ENCODE measurements at places on chromosomes 12 and 14. TPM values are rescaled to one million over a fixed set of nuclear protein-coding genes. Genes with fewer than 3 reads are reported as not detected.

The PMCH gene
- total RNA-seq = not detected

The KRT78 gene
- total RNA-seq = not detected

The IL26 gene
- total RNA-seq = not detected

The KRT3 gene
- not detected for total RNA-seq

The ATL1 gene
- total RNA-seq = 1.1 TPM

The ADIPOR2 gene
- total RNA-seq = 52.8 TPM

The P2RX4 gene
- 17.5 TPM for total RNA-seq

The PRR4 gene
- not detected for total RNA-seq

The SIX6 gene
- total RNA-seq = not detected

The COA8 gene
- total RNA-seq = 33.0 TPM

GRCh38 chr12:90969346-90969745 lies 14.4 kb upstream of the CCER1 start:
- DNase-seq = no peak

DNA sequence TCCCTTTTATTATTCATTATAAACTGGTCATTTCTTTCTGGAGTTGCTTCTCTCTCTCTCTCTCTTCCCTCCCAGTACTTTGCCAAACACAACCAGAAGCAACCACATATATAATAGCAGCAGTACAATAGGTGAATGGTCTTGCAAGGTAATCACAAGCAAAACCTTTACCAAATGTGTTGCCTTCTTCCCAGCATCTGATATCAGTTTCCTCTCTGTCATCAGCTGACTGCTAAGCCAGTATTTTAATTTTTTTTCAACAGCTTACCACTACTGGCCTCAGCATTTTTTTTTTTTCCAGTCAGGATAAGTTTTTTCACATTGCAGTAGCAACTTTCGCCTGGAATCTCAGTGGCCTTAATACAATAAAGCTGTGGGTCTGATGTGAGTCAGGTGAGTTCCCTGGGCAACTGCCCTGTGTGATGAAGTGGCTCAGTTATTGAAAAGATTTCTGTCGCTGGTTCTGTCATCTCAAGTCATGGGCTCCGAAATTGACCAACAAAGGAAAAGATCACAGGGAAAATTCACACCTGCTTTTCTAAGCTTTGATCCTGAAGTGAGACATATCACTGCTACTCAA lies 282.5 kb upstream of the AMIGO2 start:
- DNase-seq = no peak

DNA sequence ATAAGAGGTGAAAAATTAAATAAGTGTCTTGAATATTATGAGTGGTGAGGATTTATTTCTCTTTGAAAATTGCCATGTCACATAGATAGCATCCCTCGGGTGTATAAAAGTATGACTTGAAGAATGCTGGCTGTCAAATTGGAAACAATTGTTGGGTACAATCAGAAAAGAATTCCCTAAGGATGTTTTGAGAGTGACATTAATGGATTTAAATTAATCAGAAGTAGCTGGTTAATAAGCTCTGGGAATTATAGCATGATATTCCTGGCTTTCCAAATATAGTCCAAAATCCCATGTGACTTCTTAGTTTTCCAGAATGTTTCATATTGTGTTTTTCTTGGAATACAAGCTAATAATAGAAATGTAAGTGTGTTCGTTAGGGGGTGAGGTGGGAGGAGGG lies 196.5 kb downstream of the ANO4 start:
- DNase-seq = no peak

DNA sequence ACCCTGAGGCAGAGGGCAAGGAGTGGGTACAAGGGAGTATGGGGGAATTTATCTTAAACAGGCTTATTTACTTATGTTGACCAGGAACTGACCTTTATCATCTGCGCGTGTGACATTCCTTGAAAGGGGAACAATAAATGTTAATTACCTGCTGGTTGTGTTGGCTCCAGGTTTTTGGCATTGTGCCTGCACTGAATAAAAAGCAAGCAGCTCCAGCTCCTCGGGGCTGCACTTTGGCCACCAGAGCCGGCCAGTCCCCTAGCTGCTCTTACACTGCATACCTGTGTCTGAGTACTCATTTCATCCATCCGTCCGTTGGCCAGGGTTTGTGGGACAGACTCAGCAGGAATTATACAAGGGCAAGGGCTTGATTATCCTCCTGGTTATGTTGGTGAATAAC lies 68.8 kb upstream of the GTF2A1 start:
- no peak for DNase-seq

- DNase-seq = peak; percentile 87
These were observed 128.0 kb downstream of the NDUFA12 start for GRCh38 chr12:94875525-94875924.

DNA sequence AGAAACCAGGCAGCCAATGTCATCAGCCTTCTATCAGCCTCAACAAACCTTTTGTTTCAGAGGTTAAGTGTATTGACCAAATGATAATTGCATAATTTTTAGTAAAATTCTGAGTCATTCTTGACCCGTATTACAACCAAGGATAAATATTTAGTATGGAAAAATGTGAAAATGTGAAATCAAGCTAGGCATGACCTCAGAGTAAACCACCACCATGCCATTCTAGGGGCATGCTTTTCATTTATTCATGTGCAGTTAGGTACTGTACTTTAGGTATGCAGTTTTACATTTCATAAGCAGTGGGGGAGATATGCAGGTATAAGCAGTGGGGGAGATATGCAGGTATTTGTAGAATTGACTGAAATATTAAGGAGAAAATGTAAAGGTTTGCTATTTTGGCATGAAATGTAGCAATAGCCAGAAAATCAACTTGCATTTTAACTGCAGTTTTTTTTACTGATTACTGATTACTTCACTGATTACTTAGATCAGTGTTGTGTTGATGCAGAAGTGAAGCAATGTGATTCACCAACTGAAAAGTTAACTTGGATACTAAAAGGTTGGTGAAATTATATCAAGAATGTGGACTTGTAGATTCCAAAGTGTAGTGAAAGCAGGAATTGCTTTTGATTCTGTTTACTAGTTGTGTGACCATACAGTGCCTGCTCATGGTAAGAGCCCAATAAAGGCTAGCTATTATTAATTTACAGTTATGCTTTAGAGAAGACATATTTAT lies 184.2 kb downstream of the ESR2 start:
- no peak for DNase-seq

GRCh38 chr12:3727877-3728632 lies 24.9 kb downstream of the CRACR2A start:
- DNase-seq = no peak

- peak; percentile 45 for DNase-seq
These were observed 70.7 kb downstream of the RASSF8 start for GRCh38 chr12:26028953-26029735.

GRCh38 chr14:61570549-61571290 lies 124.6 kb upstream of the HIF1A start:
- no peak for DNase-seq

- no peak for DNase-seq
These were observed 1.2 kb downstream of the LMO3 start for GRCh38 chr12:16604596-16605252.

DNA sequence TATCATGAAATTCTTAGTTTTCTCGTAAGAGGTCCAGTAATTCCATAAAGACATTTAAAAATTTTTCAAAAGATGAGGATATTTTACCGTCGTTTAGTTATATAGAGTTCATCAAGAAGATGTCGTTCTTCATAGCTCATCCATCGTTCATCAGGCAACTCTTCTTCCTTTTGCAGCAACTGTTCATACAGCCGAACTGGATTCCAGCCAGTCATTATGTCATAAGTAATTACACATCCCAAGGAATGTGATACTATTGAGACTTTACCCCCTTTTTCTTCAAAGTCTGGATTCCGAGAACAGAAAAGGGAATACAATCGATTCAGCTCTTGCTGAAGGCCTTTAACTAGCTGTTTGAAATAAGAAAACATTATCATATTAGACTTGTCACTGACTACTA lies 90.3 kb downstream of the DDHD1 start:
- no peak for DNase-seq

- peak; percentile 53 for DNase-seq
These were observed 107.0 kb downstream of the ETV6 start for GRCh38 chr12:11756523-11756922.

DNA sequence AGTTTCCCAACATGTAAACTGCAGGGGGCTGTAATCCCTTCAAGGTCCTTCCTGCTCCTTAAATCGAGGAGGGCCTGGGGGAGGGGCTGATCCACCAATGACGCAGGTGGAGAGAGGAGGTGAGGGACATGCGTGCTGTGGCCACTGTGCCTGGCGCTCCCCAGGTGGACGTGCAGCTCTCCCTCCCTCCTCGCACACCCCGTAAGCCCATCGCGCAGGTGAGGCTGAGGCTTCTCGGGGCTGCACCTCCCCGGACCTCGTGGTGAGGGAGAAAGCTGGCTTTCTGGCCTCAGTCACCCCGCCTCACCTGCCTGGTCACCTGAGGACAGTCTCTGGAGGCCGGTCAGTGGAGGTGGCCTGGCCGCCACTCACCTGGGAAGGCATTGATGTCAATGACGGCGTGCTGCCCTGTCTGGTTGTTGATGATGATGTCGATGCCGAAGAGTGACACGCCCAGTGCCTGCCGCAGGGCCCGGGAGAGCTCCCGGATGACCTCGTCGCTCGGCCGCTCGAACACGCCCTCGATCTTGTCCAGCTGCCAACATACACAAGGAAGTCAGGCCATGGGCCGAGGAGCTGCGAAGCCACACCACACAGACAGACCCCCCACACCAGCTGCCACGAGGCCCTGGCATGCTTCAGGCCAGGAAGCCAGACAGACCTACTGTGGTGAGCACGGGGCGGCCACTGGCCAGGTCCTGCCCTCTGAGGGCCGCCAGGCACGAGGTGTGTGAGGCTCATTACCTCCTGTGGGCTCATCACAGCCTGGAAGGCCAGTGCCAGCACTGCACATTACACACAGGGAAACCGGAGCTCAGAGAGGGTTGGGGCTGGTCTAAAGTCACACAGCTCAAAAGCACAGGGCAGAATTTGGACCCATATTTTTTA lies 23.3 kb downstream of the CHGA start:
- no peak for DNase-seq

GRCh38 chr14:71004481-71004880 lies 97.2 kb downstream of the PCNX1 start:
- no peak for DNase-seq

GRCh38 chr12:124457287-124458219 lies 109.9 kb downstream of the NCOR2 start:
- no peak for DNase-seq

DNA sequence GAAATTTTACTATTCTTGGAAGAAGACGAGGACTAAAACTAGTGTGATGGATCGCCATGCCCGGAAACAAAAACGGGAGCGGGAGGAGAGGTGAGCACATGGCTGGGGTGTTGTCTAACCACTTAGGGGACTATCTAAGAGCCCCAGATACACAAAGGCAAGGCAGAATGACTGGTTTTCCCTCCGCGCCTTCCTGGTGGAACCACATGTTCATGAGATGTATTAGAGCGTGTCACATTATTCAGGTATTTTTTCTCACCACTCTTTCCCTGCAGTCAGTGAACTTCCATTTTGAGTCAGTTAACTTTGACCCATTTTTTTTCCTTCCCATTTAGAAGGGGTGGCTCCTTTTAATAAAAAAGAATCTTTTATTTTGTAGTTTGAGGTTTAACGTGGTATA lies 68.8 kb upstream of the TRAF3 start:
- no peak for DNase-seq

DNA sequence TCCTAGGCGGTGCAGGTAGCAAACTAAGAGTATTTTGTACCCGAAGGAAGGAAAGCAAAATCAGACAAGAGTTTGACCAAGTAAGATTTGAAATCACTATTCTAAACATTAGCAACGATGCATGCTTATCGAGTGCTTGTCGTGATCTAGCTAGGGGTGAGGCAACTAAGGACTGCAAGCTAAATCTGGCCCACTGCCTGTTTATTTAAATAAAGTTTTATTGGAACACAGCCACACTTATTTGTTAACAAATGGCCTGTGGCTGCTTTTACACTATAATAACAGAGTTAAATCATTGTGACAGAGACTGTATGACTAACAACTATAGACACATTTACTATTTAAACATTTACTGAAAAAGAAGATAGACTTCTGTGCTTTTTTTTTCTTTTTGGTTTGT lies 983.6 kb downstream of the VRK1 start:
- no peak for DNase-seq

- DNase-seq = peak; percentile 51
These were observed 26.6 kb downstream of the PPP2R5C start for GRCh38 chr14:101788016-101788635.

- peak; percentile 33 for DNase-seq
These were observed 41.3 kb upstream of the C12orf71 start for GRCh38 chr12:27123642-27124041.

- DNase-seq = no peak
These were observed 28.0 kb downstream of the NCOR2 start for GRCh38 chr12:124539084-124540041.

DNA sequence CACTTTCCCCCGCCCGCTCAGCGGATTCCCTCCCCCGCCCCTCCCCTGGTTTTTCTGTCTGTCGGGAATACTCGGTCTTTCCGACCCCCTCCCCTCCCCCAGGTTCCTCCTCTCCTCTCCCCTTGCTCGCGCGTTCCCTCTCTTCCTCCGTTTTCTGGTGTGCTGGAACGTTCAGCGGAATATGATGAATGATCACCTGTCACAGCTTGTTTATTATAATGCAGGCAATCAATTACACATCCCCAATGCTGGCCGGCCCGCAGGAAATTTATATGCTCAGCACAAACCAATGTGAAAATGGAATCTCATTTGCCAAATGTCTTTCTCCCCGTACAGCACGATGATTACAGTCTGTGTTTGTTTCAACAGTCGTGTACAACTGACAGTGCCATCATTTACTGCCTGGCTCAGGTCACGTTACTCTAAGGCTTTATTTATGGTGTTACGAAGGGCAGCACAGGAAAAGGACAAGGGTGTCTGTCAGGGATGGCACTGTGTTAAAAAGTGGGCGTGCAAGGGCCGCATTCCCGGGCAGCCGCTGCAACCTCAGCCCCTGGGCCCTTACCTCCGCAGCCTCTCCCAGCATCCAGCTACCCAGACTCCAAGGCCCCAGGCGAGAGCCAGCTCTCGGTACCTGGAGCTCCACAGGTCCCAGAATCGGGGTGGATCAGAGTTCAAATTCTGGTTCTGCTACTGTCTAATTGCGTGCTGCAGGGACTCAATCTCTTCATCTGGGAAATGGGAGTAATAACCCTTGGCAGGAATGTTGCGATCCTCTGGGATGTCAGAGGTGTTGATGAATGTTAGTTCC lies 24.7 kb upstream of the MAP1LC3B2 start:
- DNase-seq = no peak

DNA sequence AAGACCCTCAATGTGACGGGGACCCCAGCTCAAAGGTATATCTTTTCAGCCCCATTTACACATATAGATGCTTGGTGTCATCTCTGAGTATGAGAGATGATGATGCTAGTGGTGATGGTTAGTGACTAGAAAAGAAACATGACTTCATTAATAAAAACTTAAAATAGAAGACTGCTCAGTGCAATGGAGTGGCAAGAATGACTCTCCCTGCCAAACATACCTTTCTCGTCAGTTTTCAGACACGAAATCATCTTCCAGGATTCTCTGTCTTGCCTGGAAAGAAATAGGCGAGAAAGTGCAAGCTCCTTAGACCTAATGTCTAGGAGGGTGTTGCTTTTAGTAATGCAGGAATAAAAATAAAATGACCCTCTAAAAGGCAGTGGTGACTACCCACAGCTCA lies 71.7 kb downstream of the TPH2 start:
- DNase-seq = no peak

Measured in OCI-LY7 (cell line).